Pericardium fibroblast (primary cell): ENCODE measurements at places on chromosomes 2 and 18. TPM values are rescaled to one million over a fixed set of nuclear protein-coding genes. Genes with fewer than 3 reads are reported as not detected.

Gene NYAP2
- total RNA-seq: not detected in 2 replicates

Gene HSBP1L1
- 13.0 and 15.8 TPM in 2 replicates for total RNA-seq

Gene GALNT5
- 0.70 and 1.7 TPM in 2 replicates for total RNA-seq

Gene DLX2
- total RNA-seq: 0.85 TPM in 1 of 2 replicates, not detected in the other

Gene GALNT14
- total RNA-seq: 0.09 TPM in 1 of 2 replicates, not detected in the other

Gene FAM117B
- 2.9 and 3.5 TPM in 2 replicates for total RNA-seq

Gene TFPI
- total RNA-seq: 86.5 and 201 TPM in 2 replicates

Gene LIMS4
- 0.17 and 11.2 TPM in 2 replicates for total RNA-seq

Gene ZAP70
- 2.2 TPM in 1 of 2 replicates, not detected in the other for total RNA-seq
